ENCODE measurements at places on chromosomes 2 and 18.
A peak's percentile ranks its signal among the peaks of the same experiment; 100 is the strongest.

- no peak for DNase-seq
These were observed 87.4 kb downstream of the GAREM1 start for GRCh38 chr18:32383050-32383819.

- DNase-seq: no peak
These were observed 83.8 kb downstream of the STRN start for GRCh38 chr2:36882532-36882931.

- no peak for DNase-seq
These were observed 50.7 kb downstream of the GALNT14 start for GRCh38 chr2:31087491-31087890.

GRCh38 chr2:238811293-238811692 lies 36.6 kb upstream of the TWIST2 start:
- no peak for DNase-seq

DNA sequence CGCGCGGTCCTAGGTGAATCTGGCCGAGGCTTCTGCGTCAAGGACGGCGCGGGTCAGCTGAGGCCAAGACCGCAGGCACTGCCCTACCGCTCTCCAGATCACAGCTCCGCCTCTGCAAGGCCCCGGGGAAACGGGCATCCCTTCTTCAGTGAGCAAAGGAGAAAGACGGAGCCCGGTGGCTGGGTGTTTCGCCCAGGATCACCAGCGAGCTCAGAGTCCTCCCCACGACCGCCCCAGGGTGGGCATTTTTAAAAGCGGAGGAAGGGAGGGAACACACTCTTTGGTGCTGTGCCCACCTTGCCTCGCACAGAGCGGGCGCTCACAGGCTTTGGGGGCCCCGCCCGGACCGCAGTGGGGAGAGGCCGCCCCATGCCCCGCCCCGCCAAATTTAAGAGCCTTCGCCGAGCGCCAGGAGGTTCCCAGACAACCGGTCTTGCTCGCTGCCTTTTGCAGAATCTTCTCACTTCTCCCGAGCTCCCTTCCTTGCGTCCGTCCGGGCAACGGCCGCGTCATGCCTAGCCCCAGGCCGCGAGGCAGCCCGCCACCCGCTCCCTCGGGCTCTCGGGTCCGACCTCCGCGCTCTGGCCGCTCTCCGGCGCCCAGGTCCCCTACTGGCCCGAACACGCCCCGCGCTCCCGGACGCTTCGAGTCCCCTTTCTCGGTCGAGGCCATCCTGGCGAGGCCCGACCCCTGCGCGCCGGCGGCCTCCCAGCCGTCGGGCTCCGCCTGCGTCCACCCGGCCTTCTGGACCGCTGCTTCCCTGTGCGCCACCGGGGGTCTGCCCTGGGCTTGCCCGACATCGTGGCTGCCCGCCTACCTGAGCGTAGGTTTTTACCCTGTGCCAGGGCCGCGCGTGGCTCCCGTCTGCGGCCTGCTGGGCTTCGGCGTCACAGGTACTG lies at the start of gene NOTO:
Gene NOTO, plus strand, starts transcription at position 419 of the 899 bp plus-strand sequence. Its CDS starts 93 bp downstream, at position 512.
- no peak for DNase-seq

- DNase-seq: no peak
These were observed 306.7 kb downstream of the PIK3C3 start for GRCh38 chr18:42261731-42262130.

DNA sequence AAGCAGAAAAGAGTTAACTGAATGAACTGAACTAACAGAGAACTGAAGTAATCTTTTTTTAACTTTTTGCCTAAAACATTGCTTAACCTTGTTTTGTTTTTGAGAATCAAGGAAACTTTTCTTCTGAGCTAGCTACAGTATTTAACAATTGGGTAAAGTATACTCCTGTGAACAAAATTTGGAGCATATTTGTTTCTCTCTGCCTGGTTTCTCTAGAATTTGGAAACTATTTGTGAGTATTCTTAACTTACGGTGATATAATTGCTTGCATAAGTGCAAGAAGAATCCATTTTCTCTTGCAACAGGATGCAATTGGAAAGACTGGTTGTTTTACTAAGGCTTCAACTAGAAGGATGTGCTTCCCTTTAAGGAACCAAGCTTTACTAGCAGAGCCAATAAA lies 65.9 kb upstream of the FAM98A start:
- no peak for DNase-seq

DNA sequence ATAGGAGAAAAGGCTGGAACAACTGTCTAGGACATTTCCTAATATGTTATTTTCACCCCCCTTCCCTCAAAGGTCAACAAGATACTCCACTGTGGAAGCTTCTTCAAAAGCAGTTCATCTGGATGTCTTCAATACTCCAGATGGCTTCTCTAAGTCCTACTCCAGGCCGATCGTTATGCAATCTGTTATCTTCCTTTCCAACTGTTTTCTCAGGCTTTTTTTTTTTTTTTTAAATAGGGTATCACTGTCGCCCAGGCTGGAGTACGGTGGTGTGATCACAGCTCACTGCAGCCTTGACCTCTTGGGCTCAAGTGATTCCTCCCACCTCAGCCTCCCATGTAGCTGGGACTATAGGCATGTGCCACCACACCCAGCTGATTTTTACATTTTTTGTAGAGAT lies 26.3 kb downstream of the ATP8B1 start:
- DNase-seq: peak; percentile 79

GRCh38 chr2:17576802-17577201 lies 36.3 kb downstream of the VSNL1 start:
- no peak for DNase-seq

- peak; percentile 32 for DNase-seq
These were observed 313.6 kb upstream of the ACVR2A start for GRCh38 chr2:147531269-147531668.

DNA sequence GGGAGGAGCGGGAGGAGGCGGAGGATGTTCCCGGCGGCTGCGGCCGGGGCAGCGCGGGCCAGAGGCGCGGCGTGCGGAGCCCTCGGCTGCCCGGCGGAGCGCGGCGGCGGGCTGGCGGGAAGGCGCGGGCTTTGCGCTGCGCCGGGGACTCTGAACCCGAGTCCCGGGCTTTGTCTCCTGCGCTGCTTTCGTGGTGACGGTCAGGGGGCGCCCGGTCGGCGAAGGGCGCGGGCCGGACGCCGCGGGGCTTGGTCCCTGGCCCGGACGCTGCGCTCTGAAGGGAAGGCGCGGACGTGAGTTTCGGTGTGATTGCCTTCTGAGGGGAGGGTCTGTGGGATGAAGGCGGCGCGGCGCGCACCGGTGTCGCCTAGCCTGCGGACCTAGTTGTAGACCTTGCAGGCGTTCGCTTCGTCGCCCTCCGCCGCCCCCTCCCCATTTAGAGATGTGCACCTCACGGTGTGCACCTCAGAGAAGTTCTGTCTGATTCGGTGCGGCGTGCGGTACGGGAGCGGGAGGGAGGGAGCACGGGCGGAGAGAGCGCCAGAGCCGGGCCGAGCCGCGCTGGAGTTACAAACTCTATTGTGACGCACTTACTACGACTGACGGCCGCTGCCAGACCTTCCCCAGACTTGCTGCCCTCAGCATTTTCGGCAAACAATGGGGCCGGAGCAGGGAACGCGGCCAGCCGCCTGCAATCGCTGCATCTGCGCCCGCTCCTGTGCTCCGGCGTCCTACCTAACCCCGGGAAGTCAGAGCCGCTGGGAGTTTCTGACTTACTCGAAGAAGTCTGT lies 2.1 kb downstream of the BCL2L11 start:
- peak; percentile 16 for DNase-seq

DNA sequence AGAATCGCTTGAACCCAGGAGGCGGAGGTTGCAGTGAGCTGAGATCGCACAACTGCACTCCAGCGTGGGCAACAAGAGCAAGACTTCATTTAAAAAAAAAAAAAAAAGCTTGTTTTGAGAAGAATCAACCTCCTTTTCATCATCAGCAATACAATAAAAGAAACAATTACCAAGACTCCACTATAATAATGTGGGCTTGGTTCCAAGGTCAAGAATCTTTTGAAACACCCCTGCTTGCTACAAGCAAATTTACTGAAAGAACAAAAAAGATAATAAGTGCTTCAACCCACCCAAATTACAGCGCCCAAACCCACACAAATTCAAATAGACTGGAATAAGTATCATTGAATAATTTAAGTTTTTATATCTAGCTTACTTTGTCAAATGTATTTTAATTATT lies 33.6 kb upstream of the MAPRE3 start:
- DNase-seq: no peak

DNA sequence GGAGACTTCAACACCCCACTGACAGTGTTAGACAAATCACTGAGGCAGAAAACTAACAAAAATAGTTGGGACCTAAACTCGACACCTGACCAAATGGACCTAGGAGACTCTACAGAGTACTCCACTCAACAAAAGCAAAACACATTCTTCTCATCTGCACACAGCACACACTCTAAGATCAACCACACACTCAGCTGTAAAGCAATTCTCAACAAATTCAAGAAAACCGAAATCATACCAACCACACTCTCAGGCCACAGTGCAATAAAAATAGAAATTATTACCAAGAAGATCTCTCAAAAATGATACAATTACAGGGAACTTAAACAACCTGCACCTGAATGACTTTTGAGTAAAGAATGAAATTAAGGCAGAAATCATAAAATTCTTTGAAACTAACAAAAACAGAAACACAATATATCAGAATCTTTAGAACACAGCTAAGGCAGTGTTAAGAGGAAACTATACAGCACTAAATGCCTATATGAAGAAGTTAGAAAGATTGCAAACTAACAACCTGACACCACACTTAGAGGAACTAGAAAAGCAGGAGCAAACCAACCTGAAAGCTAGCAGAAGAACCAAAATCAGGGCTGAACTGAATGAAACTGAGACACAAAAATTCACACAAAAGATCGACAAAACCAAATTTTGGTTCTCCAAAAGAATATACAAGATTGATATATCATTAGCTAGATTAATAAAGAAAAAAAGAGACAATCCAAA lies 46.3 kb downstream of the RTTN start:
- no peak for DNase-seq

GRCh38 chr2:19868224-19868623 lies 33.6 kb downstream of the TTC32 start:
- no peak for DNase-seq

DNA sequence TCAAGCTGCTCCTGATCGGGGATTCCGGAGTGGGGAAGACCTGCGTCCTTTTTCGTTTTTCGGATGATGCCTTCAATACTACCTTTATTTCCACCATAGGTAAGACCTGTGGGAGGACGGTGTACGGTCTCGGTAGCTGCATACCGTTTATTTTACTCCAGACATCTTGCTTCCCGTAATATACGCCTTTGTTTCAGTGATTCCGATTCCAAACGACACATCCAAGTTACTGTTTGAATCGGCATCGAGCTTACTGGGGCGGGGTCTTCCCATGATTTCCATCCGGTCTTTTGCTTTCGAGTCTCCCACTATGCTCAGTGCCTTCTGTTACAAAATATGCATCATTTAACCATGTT lies 731 bp downstream of the RAB10 start:
- DNase-seq: no peak

DNA sequence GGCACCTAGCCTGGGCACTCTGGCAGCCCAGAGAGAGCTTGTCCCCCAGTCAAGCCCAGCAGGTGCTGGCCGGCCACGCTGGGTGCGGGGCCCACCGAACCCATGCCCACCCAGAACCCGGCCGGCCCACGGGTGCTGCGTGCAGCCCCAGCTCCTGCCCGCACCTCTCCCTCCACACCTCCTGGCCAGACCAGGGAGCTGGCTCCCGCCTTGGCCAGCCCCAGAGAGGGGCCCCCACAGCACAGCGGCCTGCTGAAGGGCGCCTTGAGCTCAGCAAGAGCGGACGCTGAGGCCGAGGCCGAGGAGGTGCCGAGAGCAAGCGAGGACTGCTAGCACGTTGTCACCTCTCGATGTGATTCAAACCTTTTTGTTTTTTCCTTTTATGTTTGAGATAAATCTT lies 407.0 kb upstream of the KCNJ3 start:
- DNase-seq: no peak

GRCh38 chr18:9730786-9731185 lies 22.7 kb downstream of the RAB31 start:
- DNase-seq: no peak

GRCh38 chr2:163351966-163352365 lies 383.8 kb downstream of the FIGN start:
- no peak for DNase-seq

DNA sequence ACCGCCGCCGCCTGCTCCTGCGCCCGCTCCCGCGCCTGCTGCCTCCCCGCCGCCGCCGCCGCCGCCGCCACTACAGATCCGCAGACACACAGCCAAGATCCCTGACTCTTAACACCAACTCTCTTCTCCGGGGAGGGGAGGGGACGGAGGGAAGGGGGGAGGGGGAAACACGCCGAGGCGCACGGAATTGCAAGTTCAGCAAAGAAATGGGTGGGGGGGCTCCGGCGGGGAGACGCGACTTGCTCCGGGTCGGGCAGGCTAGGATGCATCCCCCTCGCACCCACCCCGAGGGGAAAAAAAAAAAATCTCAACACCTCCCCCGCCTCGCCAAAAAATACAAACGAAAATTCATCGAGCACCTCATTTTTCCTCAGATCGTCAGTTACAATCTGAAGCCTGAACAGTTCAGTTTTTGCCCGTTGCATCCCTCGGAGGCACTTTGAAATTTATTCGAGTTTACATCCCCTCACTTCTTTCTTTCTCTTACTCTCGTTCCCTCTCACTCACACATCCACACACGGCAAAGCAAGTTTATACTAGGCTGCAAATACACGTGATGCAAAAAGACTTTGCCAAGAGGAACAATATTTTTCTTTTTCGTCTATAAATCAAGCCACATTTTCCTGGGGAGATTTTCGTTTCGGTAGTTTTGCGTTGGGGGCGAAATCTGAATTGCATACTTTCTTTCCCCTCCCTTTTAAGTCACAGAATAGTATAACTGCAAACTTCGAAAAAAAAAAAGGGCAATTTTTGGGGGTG lies at the start of gene TCF4:
Gene TCF4, minus strand, starts transcription at position 82 of the 759 bp plus-strand sequence. CDS start 1,076 bp downstream, outside the sequence.
- peak; percentile 81 for DNase-seq

DNA sequence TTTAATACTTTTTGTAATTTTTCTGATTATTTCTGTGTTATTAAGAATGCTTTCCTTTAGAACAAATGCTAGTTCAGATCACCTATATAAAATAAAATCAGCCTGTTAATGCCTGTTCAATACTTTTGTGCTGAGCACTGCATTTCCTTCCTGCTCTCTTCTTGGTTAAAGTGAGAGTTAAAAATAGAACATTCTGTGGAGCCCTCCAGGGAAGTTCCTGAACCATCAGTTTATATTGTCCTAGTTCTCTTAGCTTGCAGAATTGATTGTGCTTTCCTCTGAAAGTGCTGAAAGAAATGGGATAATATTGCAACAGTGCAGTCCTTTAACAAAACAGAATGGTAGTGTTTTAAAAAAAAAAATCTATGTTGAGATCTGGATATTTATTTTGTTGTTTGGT lies 74.6 kb upstream of the UBXN4 start:
- DNase-seq: no peak

DNA sequence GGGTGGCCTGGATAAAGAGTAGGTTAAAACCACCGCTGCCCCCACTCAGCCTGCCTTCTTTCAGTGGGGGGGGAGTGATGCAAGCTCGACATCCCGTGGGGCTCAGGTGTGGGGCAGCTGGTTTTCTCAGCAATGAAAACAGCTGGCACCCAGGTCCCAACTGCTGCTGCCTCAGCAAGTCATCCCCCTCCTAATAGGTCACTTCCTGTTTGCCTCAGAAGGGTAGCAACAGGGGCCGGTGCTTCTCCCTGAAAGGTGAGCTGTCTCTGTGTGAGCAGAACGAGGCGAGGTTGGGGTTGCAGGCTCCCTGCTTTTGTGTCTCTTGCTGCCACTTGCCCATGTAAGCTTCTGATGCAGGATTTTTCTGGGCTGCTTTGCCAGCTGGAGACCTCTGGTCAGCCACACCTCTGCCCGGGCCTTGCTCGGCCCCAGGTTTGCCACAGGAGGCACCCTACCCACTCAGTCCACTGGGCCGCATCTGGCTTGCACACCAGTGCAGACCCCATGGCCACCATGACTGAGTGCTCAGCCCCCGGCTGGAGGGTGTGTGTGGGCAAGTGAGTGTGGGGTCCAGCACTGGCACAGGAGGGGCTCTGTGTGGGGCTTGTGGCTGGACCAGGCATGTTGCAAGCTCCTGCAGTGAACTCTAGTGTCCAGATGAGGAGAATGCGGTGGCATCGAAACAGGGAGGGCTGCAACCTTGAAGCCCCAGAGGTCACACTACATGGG lies 11.5 kb upstream of the ASB1 start:
- DNase-seq: no peak

Measured in NCI-H446 (cell line).